Activated CD8-positive, alpha-beta T cell treated with anti-CD3 and anti-CD28 coated beads, Interleukin-2, amount 10 ng/mL, durations not matched to agents 7 days and 5 days (primary cell): ENCODE measurements at places on chromosomes 5 and 9. TPM values are rescaled to one million over a fixed set of nuclear protein-coding genes. Genes with fewer than 3 reads are reported as not detected.

PCDHGA7 gene
- total RNA-seq = not detected

DNA sequence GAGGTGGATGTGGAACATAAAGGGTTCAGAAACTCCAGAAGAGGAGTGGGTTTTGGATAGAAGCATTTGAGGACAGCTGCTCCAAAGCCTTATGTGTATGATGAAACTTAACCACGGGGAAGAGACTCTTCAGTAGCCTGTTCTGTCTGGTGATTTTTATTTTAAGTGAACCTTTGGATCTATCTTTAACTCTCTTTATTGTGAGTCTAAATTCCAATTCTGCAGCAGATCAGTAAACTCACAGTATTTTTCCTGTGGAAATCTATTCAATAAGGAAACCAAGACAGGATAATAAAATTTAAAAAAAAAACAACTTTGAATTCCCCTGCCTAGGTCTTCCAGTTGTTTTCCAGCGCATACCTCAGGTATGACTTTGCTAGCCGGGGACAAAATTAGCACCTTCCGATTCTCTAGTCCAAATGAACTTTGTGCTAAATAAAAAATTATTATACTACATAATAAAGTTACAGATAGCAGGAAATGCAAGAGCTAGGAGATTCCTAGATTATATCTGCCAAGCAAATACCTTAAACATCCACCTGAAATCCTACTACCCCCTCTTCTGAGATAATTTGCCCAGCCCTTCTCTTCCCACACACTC lies 101.9 kb downstream of the NLN start:
- H3K4me1 ChIP-seq = peaks cover 31% of the 10 kb centered on the region
- no peak overlapping the region for H3K4me3 ChIP-seq
- H3K27ac ChIP-seq = no peak overlapping the region
- H3K36me3 ChIP-seq = peaks cover 17% of the 10 kb centered on the region
- DNase-seq = no peak

SLC45A2 gene
- total RNA-seq = not detected

SLC36A2 gene
- not detected for total RNA-seq

DNA sequence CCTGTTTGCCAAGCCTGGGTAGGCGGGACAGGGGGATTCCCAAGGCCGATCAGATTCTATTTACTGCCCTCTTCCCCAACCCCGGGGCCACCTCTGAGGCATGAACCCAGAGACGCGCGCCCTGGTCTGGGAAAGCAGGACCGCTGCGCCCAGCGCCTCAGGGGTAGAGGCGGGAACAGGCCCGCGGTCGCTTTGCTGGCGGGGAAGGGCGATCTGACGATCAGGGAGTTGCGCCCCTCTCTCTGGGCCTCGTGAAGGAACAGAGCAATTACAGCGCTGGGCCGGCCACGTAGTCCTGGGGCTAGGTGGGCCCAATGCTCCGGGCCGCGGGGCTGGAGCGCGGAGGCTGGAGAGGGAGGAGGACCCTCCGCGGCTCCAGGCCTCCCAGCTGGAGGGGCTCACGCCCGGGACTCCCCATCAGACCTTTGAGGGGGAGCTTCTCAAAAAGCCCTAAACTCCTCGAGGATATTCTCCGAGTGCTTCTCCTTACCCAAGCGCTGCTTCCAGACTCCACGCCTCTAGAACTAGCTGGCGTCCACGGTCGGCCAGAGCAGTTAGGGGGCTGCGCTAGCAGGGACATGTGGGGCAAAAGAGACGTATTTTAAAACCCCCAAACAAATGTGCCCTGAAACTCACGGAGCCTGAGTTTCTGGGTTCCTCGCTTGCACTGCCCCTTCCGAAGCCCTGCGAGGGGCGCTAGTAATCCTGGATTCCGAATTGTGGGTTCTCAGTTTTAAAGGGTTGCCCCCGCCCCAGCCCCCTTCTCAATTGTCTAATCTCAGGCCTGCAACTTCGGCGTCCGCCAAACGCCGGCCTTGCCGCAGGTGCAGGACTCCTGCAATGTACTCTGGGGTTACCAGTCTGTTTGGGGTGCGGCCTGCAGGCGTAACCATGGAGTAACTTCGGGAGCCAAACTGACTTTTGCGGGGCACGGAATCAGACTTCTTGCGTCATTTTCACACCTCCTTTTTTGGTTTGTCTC lies 57.6 kb downstream of the TMEM174 start:
- DNase-seq = no peak
- no peak overlapping the region for H3K4me3 ChIP-seq
- H3K27me3 ChIP-seq = peaks cover 75% of the 10 kb centered on the region
- H3K36me3 ChIP-seq = no peaks in the 10 kb centered on the region
- no peak overlapping the region for H3K27ac ChIP-seq
- peaks cover 21% of the 10 kb centered on the region for H3K4me1 ChIP-seq

DNA sequence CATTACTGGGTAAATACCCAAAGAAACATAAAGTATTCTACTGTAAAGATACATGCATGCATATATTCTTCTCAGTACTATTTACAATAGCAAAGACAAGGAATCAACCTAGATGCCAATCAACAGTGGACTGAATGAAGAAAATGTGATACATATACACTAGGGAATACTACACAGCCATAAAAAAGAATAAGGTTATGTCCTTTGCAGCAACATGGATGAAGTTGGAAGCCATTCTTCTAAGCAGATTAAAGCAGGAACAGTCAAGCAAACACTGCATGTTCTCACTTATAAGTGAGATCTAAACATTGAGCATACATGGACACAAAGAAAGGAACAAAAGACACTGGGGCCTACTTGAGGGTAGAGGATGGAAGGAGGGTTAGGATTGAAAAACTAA lies 39.6 kb upstream of the NDUFS4 start:
- DNase-seq = no peak

MELK gene
- total RNA-seq = 73.4 TPM

DNA sequence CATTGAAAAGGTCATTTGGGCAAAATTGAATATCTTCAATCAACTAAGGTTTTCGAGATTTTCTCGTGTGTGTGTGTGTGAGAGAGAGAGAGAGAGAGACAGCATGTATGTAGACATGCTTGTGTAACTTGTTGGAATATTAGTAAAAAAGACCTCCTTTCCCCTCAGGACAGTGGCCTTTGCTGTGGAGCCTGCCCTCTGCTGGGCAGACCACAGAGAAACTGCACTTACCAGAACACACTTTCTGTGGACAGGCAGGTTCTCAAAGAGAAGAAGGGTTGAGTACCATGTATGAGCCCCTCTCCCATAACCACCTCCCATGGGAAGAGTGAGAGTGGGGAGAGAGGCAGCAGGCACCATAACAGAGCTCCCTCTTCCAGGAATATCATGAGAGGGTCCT lies 45.6 kb downstream of the CFAP90 start:
- peaks cover 5% of the 10 kb centered on the region for H3K27me3 ChIP-seq
- no peak overlapping the region for H3K4me3 ChIP-seq
- H3K27ac ChIP-seq = no peak overlapping the region
- no peaks in the 10 kb centered on the region for H3K4me1 ChIP-seq
- H3K36me3 ChIP-seq = no peaks in the 10 kb centered on the region

LCN2 gene
- not detected for total RNA-seq

GRCh38 chr9:36855448-36856315 lies 178.4 kb downstream of the PAX5 start:
- H3K4me3 ChIP-seq = no peak overlapping the region
- peaks cover 11% of the 10 kb centered on the region for H3K4me1 ChIP-seq
- peak; percentile 73 for DNase-seq
- H3K27ac ChIP-seq = peak overlapping the region; percentile 41
- H3K27me3 ChIP-seq = peaks cover 4% of the 10 kb centered on the region
